ENCODE measurements at places on chromosomes 1 and 21.

DNA sequence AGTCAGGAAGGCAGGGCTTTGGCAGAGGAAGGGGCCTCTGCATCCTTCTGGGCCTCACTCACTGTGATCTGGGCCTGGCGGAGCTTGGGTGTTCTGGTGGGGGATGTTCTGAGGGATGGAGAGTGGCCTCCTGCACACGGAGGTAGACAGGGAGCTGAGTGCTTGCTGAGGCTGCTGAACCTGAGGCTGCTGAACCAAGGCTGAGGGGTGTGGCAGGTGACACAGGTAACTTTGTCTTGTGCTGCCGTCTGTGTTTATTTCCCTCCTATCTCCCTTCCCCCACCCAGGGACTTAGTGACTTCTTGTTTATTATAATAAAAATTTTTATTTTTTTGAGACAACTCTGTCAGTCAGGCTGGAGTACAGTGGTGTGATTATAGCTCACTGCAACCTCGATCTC is 37.7 kb upstream of the IFNLR1 start:
- no peak for DNase-seq

DNA sequence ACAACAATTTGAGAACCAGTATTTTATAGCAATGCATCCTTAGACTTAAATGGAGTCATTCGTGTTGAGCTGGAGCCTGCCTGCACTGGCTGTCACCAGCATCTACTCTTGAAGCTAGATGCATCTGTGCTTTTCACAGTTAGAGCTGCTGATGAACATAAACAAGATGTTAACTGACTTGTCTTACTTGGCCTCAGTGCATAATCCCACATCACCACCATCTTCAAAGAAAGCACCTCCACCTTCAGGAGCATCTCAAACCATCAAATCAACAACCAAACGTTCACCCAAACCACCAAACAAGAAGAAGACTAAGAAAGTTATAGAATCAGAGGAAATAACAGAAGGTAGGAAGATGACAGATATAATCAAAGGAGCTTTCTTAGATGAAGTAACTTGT is 71.1 kb downstream of the TPR start:
- no peak for DNase-seq

- DNase-seq, result no peak
Measured at GRCh38 chr1:102595106-102595505, 513.2 kb downstream of the COL11A1 start.

DNA sequence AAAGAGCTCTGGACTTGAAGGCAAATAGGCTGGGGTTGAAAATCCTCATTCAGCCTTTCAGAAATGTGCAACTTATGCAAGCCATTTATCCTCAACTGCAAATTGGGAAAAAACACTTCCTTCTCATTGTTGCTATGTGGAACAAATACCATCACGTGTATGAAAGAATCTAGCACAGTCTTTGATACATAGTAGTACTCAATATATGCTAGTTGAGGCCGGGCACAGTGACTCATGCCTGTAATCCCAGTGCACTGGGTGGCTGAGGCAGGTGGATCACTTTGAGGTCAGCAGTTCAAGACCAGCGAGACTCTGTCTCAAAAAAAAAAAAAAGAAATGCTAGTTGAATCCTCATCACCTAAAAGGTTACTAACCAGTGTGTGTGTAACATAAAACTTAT is 8.2 kb downstream of the PI4KB start:
- DNase-seq, result no peak

DNA sequence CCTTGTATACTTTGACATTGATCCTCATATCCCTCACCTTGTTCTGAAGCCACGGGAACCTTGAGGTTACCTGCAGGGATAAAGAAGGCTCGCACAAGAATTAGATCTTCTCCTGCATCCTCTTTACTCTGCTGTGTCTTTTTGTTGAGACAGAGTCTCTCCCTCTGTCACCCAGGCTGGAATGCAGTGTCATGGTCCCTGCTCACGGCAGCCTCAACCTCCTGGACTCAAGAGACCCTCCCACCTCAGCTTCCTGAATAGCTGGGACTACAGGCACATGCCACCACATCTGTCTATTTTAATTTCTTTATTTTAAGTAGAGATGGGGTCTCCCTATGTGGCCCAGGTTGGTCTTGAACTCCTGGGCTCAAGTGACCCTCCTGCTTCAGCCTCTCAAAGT is 134.7 kb downstream of the PTPRC start:
- DNase-seq, result no peak

- no peak for DNase-seq
Measured at GRCh38 chr1:37399830-37400464, 74.4 kb upstream of the ZC3H12A start.

- no peak for DNase-seq
Measured at GRCh38 chr1:25447547-25447946, 16.9 kb downstream of the MACO1 start.

GRCh38 chr1:218164930-218165700 is 120.0 kb upstream of the RRP15 start:
- DNase-seq, result no peak

DNA sequence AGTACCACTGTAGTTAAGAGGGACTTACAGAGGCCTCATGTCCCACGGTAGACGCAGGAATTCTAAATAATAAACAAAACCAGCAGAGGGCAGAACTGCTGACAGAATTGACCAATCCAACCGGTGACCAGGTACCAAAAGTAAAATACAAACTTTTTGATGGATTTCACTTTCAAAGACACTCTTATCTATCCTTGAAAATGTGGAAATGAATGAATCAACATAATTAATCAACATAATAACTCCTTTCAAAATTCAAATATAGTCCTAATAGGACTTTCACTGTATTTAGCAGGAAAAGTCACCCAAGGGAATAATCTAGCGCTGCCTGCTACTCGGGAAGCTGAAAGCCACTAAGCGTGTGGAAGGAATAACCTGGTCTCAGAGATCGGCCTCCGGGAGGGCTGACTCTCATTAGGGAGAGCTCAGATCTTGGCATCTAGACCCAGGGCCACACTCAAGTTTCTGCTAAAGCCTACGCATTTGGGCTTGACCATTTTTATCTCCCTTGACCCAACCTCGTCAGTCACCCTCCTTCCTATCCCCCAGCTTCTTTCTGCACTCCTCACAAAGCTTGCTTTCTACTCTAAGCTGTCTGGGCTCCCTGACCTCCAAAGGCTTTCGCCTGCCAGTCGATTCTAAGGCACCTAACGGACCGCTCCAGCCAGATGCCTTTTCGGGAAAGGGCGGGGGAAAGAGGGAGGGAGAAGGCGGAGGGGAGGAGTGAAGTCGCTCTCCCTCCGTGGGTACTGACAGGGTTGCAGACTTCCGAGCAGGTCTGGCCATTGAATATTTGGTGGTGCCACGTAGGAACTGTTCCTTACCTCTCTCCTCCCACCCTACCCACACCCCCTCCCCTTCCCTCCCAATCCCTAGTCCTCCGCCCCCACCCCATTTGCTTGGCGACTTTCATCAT is 1.6 kb downstream of the COL11A1 start:
- peak; percentile 57 for DNase-seq

DNA sequence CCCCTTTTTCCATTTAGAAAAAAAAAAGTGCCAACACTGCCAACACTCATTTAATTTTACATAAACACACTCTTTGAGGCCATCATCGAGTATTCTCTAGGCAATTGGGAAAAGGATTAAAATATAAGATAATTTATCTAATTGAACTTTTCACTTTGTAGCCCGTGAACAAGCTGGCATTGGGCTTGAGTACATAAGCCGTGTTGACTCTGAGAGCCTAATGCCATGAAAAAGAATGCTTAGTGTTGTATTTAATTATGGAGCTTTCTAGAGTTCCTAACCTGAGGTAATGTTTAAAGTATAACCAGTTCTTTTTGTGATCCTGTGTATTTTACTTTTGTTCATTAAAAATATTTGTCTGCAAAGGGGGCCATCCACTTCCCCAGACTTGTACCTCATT is 193.8 kb downstream of the LYPLAL1 start:
- DNase-seq, result no peak

- DNase-seq, result no peak
Measured at GRCh38 chr1:220222939-220223338, 49.3 kb downstream of the RAB3GAP2 start.

- no peak for DNase-seq
Measured at GRCh38 chr1:241677201-241677600, 25.1 kb downstream of the WDR64 start.

GRCh38 chr1:55140137-55140536 is 75.0 kb downstream of the USP24 start:
- no peak for DNase-seq

- peak; percentile 38 for DNase-seq
Measured at GRCh38 chr1:93851327-93851712, 27.7 kb downstream of the DNTTIP2 start.

DNA sequence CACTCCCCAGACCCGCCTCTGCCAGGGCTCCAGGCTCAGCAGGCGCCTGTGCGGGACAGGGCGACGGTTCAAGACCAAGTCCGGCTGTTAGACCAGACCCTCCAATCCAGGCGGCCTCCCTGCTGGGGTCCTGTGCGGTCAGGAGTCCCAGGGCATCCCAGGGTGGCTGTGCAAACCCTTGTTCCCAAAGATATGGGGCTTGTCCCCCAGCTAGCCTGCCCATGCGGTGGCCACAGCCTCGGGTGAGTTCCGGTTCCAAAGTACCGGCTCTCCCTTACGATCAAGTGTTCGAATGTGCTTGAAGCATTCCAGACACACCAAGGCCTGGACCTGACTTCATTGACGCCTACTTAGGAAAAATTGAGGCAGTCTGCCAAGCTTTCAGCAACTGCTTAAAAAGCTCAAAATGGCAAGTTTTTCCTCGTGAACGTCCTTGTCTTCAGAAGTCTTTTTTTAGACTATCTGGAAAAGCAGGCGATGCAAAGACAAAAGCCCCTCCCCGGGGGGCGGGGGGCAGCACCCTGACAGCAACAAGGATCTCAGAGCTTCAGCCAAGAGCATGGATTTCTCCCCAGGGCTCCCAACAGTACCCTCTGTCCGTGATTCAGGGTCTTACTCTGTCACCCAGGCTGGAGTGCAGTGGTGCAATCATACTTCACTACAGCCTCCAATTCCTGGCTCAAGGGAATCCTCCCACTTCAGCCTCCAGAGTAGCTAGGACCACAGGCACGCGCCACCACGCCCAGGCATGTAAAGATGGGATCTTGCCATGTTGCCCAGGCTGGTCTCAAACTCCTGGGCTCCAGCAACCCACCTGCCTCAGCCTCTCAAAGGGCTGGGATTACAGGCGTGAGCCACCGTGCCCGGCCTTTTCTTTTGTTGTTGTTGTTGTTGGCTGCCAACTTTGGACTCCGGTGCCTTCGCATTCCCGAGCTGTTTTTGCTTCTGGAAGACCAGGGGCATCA is 2.3 kb downstream of the FAAP20 start:
- peak; percentile 94 for DNase-seq

Data from fibroblast of the aortic adventitia (primary cell).